ENCODE measurements at places on chromosomes 7 and 10.

DNA sequence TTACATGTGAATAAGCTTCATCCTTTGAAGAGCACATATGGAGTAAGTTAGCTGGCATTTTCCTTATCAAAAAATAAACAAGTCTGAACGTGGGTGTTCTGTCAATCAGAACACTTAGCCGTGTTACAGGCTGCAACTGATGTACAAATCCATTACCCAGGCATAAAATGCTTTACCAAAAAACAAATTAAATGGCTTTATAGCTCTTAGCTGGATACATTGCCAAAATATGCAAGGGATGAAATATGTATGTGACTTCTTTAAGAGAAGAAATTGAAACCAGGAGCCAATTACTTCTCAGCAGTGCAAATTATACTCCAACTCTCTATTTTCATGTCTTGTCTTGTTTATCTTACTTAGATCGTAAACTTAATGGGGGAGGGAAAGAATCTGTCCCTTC, 214.8 kb downstream of the DGKB start:
- DNase-seq: no peak

GRCh38 chr7:70598976-70599375, 533.0 kb upstream of the GALNT17 start:
- DNase-seq: no peak

- no peak for DNase-seq
Measured at GRCh38 chr10:3395458-3395861, 222.9 kb upstream of the PITRM1 start.

GRCh38 chr10:36872702-36873393, 252.6 kb upstream of the ANKRD30A start:
- DNase-seq: no peak

- no peak for DNase-seq
Measured at GRCh38 chr10:49609283-49610113, 612 bp upstream of the SLC18A3 start.

GRCh38 chr7:451255-452225, 68.1 kb downstream of the PDGFA start:
- DNase-seq: no peak

- DNase-seq: no peak
Measured at GRCh38 chr10:96921655-96922054, 89.6 kb downstream of the LCOR start.

DNA sequence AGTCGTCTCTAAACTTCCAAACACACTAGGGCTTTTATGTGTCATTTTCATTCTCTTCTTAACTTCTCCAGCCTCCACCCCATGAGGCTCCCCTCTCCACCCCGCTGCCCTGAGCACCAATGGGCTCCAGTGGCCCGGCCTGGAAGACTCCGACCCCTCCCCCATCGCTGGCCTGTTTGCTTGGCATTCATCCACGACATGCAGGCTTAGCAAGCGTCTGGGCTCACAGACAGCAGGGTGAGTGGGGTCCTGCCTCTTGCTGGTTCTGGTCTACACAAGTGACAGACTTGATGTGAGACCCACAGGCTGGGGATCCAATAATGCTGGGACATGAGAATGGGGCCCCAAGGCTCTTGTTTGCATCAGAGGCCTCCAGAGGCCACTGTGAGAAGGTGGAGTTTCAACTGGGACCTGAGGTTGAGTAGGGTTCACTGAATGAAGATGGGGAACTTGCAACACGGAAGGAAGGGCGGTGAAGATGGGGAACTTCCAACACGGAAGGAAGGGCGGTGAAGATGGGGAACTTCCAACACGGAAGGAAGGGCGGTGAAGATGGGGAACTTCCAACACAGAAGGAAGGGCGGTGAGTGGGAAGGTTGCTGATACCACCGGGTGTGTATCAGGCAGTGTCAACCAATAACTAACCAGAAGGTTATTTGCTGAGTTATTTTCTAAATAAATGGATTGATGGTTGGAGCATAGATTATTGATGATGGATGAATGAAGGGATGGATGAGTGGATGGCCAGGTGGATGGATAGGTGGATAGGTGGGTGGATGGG, 14.0 kb downstream of the KNDC1 start:
- no peak for DNase-seq

DNA sequence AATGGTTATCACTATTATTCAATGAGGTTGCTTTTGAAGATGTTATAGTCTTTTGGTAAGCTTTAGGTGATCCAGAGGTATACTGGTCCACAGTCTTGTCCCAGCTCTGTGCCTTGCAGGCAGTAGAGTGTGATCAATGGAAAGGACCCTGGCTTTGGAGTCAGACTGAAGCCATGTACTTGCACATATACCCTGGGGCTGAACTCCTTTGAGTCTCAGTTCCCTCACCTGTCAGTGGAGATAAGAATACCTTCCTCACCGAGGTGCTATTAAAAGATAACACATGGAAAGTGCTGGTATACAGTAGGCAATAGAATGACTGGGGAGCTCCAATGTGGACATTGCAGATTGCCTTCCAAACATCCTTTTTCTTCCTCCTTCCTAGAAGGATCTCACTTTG, 16.0 kb upstream of the PDLIM1 start:
- no peak for DNase-seq

All from germinal center (tissue), 1 donor.